Cortex of kidney (tissue), 1 donor: ENCODE measurements at places on chromosomes 4 and X.

- DNase-seq, result no peak
These were observed 63.7 kb upstream of the CAMK2D start for GRCh38 chr4:113825272-113825671.

GRCh38 chr4:147863111-147863747 lies 131.3 kb downstream of the ARHGAP10 start:
- DNase-seq, result no peak

DNA sequence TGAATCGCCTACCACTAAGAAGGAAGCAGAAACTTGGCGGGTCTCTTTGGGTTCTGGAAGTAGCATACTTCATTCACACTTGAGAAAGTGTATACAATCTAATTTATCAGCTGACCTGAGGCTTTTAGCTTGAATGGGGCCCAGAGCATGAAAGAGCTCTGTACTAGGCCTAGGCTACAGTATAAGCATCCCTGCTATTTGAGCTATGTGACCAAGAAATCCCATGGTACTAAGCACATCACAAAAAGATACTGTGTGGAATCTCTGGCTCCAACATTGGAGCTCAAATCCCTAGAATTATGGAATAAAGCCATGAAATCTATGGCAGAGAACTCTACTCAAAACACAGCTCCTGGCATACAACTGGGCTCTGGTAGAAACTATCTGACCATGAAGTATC lies 43.9 kb upstream of the CCDC149 start:
- no peak for DNase-seq

DNA sequence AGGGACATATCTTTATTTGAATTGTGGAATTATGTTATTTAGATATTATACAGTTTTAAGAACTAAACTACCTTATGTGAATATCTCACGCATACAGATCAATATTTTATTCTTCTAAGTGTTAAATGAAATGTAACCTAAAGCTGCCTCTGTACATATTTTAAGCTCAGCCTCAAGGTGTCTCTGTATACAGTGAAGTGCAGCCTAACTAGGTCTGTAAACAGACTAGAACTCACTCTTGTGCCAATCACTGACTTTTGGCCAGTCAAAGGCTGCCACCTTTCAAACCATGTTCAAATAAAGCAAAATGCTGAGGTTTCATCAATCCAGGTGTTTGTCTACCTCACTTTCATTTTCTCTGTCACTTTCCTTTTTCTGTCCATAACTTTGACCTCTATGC lies 1074.5 kb upstream of the PRKX start:
- no peak for DNase-seq

- no peak for DNase-seq
These were observed 127.0 kb upstream of the SH3RF1 start for GRCh38 chr4:169397762-169398161.

DNA sequence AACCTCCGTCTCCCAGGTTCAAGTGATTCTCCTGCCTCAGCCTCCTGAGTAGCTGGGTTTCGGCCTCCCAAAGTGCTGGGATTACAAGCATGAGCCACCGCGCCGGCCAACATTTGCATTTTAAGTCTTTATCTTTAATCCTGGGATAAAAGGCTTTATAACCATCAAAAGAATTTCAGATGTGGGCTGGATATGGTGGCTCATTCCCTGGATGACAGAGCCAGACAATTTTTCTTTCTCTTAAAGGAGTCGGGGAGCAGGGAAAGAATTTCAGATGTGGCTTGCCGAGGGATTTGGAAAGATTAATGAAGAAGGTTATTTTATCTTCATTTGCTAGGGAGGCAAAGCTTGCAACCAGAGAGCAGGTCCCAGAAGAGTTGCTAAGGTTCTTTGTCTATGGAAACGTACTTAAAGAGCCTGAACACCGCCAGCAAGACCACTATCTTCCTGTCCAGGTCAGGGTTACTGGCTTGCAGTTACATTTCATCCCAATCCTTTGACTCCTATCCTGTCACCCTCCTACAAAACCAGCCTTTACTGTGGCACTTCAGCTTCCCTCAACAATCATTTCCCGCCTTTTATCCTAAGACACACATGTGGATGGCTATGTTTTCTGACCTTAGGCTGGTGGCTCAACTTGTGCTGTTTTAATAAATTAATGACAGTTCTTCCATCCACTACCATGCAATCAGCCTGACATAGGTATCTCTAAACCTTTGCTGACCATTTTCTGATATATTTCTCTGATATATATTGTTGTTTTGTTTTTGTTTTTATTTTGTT lies 3.9 kb upstream of the KLHL8 start:
- DNase-seq, result no peak

GRCh38 chrX:108186811-108187210 lies 95.2 kb downstream of the ATG4A start:
- DNase-seq, result no peak

DNA sequence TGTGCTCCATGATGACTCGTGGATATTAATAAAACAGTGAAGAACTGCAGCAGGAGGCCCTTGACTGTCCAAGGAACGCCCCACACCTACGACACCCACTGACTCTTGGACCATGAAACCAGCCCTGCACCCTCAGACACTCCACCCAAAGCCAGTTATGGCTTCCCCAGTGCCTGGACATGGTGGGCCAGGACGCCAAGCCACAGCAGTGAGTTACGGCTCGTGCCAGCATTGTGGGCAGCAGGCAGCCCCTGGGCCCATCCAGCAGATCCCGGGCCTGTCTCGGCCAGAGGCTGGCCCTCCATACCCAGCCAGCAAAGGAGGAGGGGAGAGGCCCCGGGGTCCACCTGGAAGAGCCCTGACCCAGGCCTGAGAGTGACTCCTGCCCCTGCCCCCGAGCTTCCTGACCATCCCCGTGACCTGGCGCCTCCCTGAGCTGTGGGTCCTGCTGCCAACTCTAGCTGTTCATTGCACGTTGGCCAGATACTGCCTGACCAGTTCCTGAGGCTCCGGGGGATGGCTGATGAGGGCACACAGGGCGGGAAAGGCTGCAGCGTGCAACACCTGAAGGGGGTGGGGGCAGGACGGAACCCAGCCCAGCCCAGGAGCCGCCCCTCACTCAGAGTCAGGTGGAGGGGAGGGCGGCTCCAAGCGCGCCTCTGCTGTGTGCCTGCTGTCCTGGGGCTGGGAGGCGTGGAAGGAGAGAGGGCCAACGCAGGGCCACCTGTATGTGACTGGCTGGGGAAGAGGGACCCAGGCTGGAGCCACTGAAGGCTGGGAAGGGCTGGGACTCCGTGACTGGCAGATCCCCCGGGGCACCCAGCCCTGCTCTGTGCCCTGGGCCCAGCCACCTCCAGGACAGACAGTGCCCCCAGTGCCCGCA lies 739 bp downstream of the SLC49A3 start:
- no peak for DNase-seq

GRCh38 chrX:34563804-34564203 lies 93.3 kb downstream of the TMEM47 start:
- DNase-seq, result no peak

DNA sequence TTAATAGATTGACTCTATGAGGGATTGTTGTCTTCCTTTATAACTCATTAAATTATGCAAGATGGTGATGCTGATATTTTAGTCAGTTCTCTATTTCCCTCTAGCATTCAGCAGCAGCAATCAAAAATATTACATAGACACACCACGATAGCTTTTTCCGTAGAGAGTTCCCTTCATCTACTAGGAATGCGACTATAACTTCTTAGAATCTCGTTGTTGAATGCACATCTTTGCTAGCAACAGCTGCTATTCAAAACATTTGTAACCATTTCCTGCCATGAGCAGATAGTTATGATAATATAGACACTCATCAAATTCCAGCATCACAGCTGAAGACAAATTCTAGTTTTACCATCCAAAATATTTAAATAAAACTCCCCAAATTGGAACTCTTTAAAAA lies 147.4 kb upstream of the FGF13 start:
- no peak for DNase-seq

GRCh38 chr4:111269439-111269838 lies 646.6 kb upstream of the PITX2 start:
- DNase-seq, result no peak

DNA sequence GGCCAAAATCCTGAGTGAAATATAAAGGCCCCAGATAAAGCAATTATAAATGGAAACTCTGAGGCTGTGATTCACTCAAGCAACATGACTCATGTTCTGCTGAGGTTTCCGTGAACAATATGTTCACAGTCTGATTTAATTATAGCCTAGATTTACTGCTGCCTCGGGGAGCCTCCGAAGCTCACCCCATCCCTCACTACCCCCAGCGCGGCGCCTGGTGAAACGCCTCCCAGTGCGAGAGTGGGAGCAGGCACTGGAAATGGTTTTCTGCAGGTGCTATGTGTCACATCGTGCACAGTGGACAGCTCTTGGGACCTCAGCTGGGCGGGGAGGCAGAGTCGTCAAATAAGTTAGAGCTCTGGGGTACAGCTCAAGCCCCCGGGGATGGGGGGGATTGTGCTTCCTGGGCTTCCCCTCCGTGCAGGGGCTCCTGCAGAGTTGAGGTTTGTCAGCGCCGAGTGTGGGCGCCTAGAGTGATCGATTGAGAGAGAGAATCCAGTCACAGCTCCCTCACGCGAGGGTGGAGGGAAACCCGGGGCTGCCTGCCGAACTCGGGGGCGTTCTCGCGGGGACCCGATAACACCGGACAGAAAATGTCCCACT lies 110.6 kb downstream of the PHKA2 start:
- DNase-seq, result no peak

DNA sequence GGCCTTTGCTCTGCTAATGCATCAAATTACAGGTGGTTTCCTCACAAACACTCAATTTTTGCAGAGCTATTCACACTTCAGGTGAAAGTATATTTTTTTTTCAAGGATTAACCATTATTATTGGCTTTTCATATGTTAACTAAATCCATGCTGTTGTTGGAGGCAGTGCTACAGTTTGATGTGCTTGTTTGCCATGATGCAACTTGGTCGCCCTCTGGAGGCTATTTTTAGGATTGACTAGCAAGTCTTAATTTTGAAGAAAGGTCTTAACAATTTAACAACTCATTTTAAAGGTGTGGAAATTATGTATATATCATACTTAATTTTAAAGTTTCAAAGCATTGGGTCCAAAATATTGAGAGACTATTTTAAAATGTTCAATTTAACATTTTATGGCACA lies 168.8 kb upstream of the FAM47A start:
- DNase-seq, result no peak

DNA sequence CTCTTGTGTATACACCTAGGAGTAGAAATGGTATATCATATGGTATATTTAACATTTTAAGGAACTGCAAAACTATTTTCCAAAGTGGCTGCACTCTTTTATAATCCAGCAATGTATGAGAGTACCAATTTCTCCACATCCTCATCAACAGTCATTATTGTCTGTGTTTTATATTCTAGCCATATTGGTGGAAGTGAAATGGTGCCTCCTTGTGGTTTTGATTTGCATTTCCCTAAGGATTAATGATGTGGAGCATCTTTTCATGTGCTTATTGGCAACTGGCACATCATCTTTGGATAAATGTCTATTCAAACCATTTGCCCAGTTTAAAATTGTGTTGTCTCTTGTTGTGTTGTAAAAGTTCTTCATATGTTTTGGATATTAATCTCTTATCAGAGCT lies 9.6 kb downstream of the BMP15 start:
- DNase-seq, result no peak

GRCh38 chr4:65120287-65120686 lies 550.0 kb downstream of the EPHA5 start:
- DNase-seq, result no peak

- no peak for DNase-seq
These were observed 12.8 kb upstream of the UGT2B10 start for GRCh38 chr4:68803013-68803412.

GRCh38 chrX:10103023-10103422 lies 53.8 kb upstream of the CLCN4 start:
- DNase-seq, result no peak

- no peak for DNase-seq
These were observed 91.0 kb downstream of the MGST2 start for GRCh38 chr4:139756391-139757180.

DNA sequence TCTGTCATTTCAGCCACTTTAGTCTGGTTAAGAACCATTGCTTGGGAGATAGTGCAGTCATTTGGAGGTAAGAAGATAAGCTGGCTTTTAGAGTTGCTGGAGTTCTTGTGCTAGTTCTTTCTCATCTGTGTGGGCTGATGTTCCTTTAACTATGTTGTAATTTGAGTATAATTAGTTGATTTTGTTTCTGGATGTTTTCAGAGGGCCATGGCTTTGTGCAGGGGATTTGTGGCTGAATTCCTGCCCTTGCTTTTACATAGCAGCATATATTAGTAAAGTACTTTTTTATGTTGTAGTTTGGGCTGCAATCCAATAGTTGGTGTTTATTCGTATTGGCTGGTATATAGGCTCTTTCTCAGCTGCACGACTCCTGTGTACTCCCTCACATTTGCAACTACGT lies 339.6 kb downstream of the ANKRD50 start:
- no peak for DNase-seq

- no peak for DNase-seq
These were observed 60.5 kb downstream of the CPE start for GRCh38 chr4:165439344-165439743.

DNA sequence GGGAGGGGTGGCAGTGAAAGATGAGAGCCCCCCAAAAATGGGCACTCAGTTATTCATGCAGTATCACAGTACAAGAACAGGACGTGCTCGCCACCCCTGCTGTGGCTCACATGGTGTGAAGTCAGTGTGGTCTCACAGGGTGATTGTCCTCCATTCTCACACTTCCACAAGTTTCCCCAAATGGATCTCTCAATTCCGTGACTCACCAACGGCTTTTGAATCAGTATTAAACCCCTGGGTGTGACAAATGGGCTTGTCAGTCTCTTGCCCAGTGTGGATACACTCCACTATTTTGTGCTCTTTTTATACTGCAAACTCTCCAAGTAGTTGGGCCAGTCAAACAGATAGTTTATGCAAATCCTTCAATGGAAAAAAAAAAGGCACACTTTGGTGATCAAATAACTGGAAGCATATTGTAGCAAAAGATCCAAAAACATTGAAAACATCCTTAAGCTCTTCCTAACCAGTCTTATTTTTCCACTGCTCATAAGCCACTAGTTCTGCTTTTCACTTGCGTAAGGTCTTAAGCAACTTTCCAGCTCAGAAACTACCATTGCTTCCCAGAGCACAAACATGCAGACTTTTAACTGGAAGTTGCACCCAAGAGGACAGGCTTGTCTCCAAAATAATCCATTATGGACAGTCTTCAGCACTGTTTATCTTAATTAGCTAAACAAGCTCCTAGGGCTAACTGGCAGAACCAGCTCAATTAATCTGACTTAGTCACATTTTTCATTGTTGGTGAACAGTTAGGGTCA lies 365.7 kb downstream of the PPP3CA start:
- no peak for DNase-seq

DNA sequence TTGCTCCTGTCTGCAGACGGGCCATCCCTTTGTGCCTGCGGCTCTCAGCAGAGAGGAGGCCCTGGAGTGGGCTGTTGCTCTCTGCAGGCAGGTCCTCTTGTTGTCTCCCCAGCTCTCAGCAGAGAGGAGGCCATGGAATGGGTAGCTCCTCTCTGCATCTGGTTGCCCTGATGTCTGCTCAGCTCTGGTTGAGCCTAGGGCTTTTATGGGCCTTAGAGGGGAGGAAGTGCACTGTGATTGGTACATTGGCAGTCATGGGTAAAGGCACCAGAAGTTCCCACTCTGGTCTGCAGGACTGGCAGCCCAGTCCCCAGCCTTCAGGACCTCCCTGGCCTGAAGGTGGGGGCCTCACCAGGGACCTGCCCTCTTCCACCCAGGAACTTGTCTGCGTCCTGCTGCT lies 21.5 kb downstream of the SPON2 start:
- no peak for DNase-seq

GRCh38 chr4:57064811-57065711 lies 45.1 kb downstream of the IGFBP7 start:
- DNase-seq, result no peak

GRCh38 chrX:31480696-31481095 lies 408.9 kb upstream of the FTHL17 start:
- DNase-seq, result no peak
